ENCODE measurements at places on chromosomes 2 and 18.

DNA sequence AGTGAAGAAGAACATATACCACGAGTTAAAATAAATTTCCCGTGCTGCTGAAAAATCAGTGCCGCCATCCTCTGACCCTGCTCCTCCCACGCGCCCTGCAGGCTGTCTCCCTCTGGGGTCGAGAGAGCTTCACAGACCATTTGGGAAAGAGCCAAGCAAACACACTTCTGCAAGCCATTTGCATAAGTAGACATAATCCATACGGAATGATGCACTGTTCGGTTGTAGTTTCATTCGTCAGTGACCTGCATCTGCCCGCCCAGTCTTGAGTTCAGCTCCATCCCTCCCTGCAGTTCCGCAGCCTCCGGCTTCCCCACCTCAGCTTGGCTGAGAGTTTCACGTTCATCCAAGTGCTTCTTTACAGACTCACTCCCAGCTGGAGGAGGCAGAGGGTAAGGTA lies 69.6 kb downstream of the TRAPPC12 start:
- no peak for DNase-seq

GRCh38 chr2:201378496-201379397 lies 21.6 kb upstream of the FLACC1 start:
- DNase-seq, result peak; percentile 27

DNA sequence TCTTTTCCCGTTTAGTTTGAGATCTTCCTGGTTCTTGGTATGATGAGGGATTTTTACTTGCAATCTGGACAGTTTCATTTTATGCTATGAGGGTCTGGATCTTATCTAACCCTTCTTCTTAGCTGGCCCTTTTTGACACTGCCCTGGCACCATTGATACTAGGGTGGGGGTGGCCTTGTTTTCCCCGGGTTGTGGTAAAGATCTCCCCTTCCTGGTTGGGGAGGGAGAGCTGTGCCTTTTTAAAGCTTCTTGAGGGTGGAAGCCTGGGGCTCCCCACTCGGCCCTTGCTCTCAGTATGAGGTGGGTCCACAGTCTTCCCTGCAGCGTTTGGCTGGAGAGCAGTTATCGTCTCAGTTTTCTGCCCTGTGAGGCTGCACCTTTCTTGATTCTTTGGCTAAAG lies 66.1 kb downstream of the ASB1 start:
- DNase-seq, result no peak

- DNase-seq, result no peak
Measured at GRCh38 chr2:26569216-26570082, 71.7 kb downstream of the CIB4 start.

DNA sequence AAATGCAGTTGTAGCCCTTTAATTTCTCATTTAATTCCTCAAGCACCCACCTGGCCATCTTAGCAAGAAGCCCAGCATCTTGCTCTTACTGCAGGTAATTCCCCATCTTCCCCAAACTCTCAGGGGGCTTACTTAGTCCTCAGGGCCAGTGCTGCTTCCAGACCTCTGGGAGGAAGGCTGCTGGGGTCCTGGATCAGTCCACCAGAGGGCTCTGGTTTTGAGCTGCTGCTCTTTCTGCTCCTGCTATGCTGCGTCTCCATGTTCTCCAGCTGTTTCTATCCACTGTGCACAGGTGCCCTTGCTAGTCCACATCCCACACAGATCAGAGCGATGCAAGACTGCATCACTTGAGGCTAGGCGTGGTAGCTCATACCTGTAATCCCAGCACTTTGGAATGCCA lies 34.5 kb upstream of the TMEM87B start:
- no peak for DNase-seq

GRCh38 chr2:43790147-43790546 lies 16.3 kb downstream of the DYNC2LI1 start:
- peak; percentile 53 for DNase-seq

DNA sequence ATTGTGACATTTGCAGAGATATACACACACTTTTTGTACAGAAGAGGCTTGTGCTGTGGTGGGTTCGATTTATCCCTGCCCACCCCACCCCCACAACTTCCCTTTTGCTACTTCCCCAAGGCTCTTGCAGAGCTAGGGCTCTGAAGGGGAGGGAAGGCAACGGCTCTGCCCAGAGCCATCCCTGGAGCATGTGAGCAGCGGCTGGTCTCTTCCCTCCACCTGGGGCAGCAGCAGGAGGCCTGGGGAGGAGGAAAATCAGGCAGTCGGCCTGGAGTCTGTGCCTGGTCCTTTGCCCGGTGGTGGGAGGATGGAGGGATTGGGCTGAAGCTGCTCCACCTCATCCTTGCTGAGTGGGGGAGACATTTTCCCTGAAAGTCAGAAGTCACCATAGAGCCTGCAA lies 40.0 kb downstream of the STEAP3 start:
- no peak for DNase-seq

- DNase-seq, result no peak
Measured at GRCh38 chr2:200515155-200515554, 5.3 kb upstream of the KCTD18 start.

GRCh38 chr2:118856330-118856977 lies 9.0 kb upstream of the EN1 start:
- DNase-seq, result no peak

DNA sequence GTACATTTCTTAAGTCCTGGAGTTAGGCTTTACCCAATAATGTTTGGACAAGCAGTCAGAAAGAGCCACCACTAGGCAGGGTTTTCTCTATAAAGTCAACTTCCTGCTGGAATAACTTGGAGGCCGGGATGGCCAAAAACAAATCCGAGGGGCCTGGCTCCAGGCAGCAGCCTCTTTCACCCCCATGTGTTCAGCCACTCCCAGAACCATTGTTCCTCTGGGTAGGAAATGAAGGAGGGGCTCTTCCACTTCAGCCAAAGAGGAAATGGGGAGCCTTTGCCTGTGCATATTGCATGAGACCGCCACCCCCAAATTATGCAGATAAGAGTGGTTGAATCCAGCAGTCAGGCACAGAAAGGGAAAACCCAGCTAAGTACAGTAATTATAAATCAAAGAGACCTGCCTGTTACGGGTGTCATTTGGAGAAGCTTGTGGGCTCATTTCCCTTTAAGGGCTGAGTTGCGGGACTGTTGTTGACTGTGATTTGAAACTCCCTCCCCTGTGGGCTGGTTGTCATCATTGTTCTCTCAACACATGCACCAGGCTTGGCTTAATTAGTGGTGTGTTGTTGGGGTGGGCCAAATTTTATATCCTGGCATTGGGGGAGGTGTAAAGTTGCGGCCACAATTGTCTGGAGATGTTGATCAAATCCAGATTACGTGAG lies 212.8 kb upstream of the SOX11 start:
- DNase-seq, result no peak

Data from AG10803 (cell line).